ENCODE measurements at places on chromosomes 16 and 17.

- DNase-seq, result no peak
Measured at GRCh38 chr17:40517981-40518380, 16.6 kb upstream of the TNS4 start.

DNA sequence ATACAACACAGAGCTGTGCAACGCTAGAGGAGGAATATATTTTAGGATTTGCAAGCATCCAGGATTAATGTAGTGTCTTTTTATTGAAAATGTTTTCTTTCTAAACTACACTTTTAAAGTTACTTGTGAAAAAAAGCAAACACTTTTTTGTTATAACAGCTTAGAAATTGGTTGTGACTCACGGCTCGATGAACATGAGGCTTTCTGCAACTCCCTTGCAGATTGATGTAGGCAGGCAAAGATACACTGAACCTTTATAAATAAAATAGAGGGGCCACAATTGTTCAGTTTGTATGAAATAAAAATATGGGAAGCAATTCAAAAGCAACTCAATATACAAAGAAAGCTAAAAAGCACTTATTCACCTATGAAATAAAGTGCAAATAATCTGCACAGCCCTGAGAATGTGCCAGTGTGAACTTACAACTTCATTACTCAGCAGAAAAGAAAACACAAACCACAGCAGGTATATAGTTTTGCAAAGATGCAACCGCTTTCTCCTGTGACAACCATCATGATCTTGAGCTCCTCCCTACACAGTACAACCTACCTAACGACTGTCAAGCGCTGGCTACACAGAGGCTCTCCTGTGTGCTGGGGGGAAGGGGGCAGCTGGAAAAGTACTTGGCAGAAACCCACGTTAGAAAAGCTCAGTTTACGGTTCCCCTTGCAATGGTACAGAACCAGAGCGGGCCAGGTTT is 948 bp downstream of the LUC7L start:
- DNase-seq, result no peak

GRCh38 chr16:35134471-35134870 is 1675.1 kb downstream of the TP53TG3F start:
- DNase-seq, result no peak

- peak; percentile 55 for DNase-seq
Measured at GRCh38 chr17:77214743-77215142, 74.0 kb downstream of the SEC14L1 start.
